ENCODE measurements at places on chromosomes 5 and 9.

GRCh38 chr9:107530679-107531078 lies 41.1 kb upstream of the KLF4 start:
- DNase-seq = no peak

DNA sequence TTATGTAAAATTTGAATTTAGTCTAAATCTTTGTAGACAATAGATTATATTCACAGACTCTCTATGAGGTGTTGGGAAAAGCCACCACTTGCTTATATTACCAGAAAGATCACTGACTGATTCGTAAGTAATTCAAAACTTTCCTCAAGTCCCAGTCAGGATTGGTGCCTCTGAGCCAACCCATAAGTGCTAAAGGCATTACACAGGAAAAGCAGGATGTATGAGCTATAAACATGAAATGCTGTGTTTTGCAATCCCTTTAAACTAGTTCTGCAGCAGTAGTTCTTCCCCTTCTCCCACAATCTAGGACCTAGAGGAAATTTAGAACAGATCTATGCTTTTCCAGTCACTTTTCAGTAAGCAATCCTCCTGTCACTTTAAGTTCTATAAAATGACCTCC lies 48.0 kb downstream of the SHLD3 start:
- no peak for DNase-seq

DNA sequence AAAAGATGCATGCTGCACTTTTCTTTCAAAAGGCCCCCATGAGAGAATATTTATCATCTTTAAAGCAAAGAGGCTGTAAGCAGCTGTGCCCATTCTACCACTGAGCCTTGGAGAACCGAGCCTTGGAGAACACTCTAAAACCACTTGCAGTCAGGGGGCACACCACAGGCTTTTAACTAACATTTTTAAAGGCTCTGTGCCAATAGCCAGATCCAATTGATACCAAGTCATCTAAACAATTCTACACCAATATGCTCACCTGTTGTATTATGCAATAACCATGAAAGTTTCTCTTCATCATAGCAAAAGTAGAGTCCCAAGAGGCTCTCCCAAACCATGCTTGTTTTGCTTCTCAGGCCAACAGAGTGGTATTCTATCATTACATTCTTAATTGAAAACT lies 1090.5 kb upstream of the SEMA6A start:
- DNase-seq = no peak

- DNase-seq = no peak
Measured at GRCh38 chr5:32990593-32991420, 279.7 kb downstream of the NPR3 start.

GRCh38 chr9:75149841-75150241 lies 61.5 kb downstream of the OSTF1 start:
- DNase-seq = no peak

DNA sequence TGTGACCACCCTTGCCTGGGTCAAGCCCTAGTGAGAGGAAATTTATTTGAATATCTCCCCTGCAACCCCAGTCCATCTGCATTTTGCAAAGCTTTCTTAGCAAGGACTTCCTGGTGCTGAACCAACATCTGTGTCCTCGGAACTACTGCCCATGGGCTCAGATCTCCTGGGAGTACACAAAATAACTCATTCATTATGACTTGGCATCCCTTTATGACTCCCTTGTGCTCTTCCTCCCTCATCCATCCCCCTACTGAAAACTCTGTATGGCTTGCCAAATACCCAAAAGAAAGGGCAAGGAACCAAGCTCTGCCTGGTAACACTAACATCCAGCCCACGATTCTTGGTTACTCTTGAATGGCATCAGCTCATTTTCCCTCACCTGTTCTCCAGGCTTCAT lies 368.5 kb downstream of the NTRK2 start:
- no peak for DNase-seq

GRCh38 chr5:168227973-168228615 lies 63.4 kb upstream of the WWC1 start:
- DNase-seq = no peak

GRCh38 chr9:136614967-136615623 lies 47.6 kb upstream of the EGFL7 start:
- DNase-seq = no peak

GRCh38 chr5:83714810-83715209 lies 5.8 kb downstream of the HAPLN1 start:
- DNase-seq = no peak

- DNase-seq = no peak
Measured at GRCh38 chr5:100841358-100842076, 61.6 kb downstream of the ST8SIA4 start.

GRCh38 chr5:137492331-137492730 lies 6.8 kb downstream of the SPOCK1 start:
- no peak for DNase-seq

- no peak for DNase-seq
Measured at GRCh38 chr9:116905171-116905588, 218.1 kb downstream of the TRIM32 start.

GRCh38 chr9:137969685-137970084 lies 92.1 kb downstream of the CACNA1B start:
- DNase-seq = no peak
